Pulmonary artery endothelial cell (primary cell): ENCODE measurements at places on chromosomes 3 and 15. TPM values are rescaled to one million over a fixed set of nuclear protein-coding genes. Genes with fewer than 3 reads are reported as not detected.

- no peak for DNase-seq
These were observed 156.0 kb downstream of the CACNA1D start for GRCh38 chr3:53650424-53650823.

DNA sequence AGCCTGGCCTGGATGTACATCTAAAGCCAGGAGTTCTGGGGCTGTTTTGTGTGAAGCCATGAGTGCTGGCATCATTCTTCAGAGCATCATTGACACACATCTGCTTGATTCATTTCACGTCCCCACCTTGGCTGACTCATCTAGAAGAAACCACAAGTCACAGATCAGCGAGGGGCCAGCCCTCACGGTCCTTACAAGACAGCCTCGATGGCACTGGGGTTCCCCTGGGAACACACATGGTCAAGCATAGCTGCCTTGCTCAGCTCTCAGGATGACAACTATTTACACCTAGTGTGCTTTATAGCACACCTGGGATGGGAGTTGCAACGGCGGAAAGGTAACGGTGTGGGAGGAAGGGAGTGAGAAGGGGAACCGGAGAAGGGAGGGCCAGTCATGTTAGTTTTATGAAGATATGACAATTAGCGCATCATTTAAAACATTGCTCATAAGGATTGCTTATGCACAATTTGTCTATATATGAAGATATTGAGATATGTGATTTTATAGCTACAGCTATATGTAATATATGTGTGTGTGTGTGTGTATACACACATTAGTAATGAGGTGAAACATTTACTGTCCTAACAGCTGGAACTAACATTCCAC is 227.1 kb downstream of the RPLP1 start:
- DNase-seq = no peak

GRCh38 chr3:196120291-196120951 is 38.5 kb upstream of the TFRC start:
- no peak for DNase-seq

GRCh38 chr3:81492040-81492439 is 269.4 kb downstream of the GBE1 start:
- DNase-seq = no peak

- DNase-seq = no peak
These were observed 75.1 kb upstream of the PHLDB2 start for GRCh38 chr3:111784001-111784400.

DNA sequence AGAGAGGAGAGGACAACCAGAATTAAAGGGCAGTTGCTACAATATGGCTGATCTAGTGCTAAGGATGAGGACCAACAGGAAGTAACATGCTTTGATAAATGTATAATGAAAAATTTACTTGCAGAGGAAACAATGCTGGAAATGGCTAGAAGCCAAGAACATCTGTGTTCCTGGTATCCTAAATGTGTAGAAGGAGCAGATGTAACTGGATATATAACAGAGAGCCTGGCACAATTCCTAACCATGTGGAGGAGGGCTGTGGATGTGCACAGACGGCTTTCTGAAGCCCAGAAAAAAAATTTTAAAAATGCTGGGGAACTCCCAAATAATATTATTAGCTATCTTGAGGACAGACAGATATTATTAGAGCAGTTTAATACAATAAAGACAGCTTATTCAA is 159.4 kb upstream of the GBE1 start:
- DNase-seq = no peak

GRCh38 chr15:62390791-62391640 is 225.9 kb upstream of the C2CD4B start:
- no peak for DNase-seq

Gene LARP6
- total RNA-seq = 11.4 and 23.9 TPM in 2 replicates

Gene AEN
- total RNA-seq = 91.7 and 93.6 TPM in 2 replicates

Gene FBXO40
- total RNA-seq = under 0.01 TPM in 1 of 2 replicates, not detected in the other
